ENCODE measurements at places on chromosomes 6 and 20.

- peak; percentile 13 for DNase-seq
These were observed 59.5 kb upstream of the RNF144B start for GRCh38 chr6:18327626-18328025.

DNA sequence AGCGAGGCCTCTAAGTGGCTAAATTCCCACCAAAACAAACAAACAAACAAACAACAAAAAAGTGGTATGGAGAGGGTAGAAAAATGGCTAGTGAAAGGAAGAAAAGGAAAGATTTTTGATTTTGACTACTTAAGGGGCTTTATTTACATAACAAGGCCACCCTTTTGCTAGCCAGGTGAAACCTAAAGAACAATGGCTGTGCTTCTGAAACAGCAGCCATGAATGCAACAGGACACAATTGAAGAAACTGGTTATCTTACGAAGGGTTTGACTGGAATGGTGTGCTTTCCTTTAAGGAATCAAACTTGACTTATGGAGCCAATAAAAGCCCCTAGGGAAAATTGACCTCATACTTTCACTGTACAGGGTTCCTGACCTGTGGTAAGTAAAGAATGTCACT, 68.9 kb downstream of the ERMARD start:
- no peak for DNase-seq

- no peak for DNase-seq
These were observed 75.0 kb downstream of the IRF4 start for GRCh38 chr6:466564-466963.

GRCh38 chr6:136521427-136521826, 28.8 kb downstream of the MAP7 start:
- no peak for DNase-seq

- no peak for DNase-seq
These were observed 126.9 kb downstream of the KCNQ5 start for GRCh38 chr6:72748759-72749158.
